ENCODE measurements at places on chromosomes 3 and 15.

DNA sequence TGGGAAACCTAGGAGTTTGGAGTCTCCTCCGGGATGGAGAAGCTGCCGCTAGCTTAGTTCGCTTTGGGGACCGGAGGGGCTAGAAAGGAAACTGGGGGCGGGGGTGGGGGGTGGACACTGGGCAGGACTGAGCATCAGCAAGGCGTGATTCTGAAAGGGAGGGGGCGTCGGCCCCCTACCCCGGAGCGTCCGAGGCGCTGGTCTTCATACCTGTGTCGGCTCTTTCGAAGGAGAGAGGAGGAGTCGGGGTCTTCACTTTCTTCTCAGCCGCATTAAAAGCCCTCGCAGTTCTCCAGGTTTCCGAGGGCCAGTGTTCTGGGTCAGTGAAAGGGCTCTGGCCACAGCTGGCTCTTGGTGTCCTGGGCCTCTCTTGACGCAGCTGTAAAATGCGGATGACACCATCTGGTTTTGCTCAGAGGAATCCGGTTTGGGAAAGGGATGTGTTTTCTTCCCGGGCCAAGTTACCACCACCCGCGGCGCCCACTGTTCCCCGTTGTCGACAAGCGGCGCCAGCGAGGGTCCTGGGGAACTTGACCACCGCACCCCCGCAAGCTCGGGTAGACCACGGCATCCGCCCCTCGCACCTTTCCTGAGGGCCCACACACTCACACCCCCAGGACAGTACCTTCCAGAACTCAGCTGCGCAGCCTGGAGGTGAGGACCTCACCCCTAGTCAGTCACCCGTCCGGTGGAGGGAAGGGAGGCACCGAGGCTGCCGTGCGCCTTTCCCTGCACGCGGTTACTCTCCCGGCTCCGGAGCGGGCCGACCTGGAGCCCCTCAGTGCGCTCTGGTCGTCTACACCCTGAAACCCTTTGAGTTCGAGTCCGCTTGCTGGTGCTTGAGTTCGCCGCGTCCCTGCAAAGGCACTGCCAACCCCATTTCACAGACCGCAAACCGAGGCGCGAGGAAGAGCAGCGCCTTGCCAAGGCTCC is 660 bp downstream of the CCK start:
- no peak for DNase-seq

- no peak for DNase-seq
These were observed 457.7 kb downstream of the EPHA3 start for GRCh38 chr3:89565098-89565497.

DNA sequence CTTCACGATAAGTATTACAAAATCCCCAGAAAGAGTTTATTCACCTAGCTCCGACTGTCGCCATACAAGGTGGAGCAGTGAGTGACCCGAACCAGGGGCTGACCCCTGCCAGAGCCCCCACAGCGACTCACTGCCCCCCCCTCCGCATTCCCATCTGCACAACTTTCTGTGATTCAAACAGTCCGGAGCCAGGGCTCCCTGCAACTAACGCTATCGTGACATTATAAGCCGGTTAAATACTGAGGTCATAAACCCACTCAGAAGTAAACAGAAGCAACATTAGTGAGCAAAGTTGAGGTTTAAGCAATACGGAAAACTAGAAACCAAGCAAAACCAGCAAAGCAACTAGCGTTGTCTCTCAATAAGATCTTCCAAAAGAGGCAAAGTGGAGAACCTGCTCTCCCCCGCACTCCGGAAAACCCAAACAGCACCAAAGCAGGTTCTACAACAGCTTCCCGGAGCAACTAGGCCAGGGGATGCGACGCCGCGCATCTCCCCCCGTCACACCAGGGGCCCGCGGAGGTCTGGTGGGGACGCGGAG is 642 bp downstream of the SCAP start:
- no peak for DNase-seq

- no peak for DNase-seq
These were observed 86.1 kb downstream of the GALK2 start for GRCh38 chr15:49255966-49256759.

DNA sequence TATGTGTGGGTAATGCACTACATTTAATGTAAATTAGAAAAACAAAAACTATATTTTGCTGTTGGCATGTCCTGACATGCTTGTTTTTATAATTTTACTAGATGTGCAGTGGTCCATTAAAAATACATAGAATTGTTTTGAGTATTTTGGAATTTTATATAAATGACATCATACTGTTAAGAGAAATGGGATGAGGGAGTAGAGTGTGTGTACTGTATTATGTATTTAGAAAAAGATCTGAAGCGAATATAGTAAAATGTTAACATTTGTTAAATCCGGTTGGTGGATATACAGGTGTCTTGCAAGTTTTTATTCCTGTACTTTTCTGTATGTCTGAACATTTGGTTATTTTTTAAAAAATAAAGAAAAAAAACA is 288.4 kb upstream of the SATB1 start:
- DNase-seq: no peak

DNA sequence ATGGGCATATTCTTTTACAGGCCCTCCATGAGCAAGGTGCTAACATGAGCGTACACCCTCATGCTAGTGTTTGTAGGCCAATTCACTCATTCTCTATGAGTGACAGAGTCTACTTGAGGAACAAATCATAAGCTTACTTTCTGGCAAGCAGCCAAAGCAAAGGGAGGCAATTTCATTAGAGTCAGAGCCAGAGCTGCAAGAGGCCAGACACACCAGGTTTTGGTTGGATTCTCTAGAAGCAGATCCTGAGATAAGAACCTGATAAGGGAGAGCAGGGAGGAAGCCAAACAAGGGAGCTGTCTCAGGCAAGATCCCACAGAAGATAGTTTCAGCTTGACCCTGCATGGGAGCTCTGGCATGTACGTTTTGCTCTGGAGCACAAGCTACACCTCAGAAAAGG is 214.1 kb upstream of the CTNNB1 start:
- no peak for DNase-seq

DNA sequence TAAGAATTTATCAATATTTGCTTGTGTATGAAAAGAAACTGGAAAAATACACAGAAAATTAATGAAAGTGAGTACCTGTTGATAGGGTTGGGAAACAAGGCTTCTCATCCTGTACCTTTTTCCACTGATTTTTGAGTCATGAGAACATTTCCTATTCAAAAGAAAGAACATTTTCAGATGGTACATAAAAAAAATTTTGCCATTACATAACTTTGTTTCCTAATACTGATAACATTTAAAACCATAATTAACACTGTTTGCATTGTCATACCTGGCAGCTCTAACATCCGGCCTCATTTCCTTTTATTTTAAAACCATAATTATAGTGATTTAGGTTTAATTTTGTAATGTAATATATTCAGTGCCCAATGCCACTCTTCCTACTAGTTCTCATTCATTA is 11.7 kb downstream of the NKTR start:
- no peak for DNase-seq

- DNase-seq: no peak
These were observed 31.3 kb downstream of the MGA start for GRCh38 chr15:41691471-41691870.

DNA sequence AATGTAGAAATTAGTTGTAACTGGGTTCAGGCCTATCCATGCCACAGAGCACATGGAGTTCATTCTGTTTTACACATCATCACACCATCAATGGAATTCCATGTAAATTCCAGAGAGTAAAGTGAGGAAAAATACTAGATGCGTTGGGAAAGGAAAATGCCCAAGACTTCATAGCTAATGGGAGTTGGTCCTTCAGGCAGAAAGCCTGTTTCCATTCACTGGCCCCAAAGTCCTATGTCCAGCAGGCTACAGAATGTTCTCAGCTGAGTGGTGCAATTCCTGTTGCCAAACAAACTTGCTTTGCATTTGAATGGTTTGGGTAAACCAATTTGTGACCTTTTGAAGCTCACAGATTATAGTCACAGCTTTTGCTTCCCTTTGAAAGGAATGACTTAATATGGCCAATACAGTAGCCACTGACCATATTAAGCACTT is 164.6 kb upstream of the PFN2 start:
- no peak for DNase-seq

GRCh38 chr3:30810625-30811024 is 83.8 kb downstream of the GADL1 start:
- no peak for DNase-seq

- DNase-seq: no peak
These were observed 271.0 kb downstream of the EDEM1 start for GRCh38 chr3:5458526-5458925.

DNA sequence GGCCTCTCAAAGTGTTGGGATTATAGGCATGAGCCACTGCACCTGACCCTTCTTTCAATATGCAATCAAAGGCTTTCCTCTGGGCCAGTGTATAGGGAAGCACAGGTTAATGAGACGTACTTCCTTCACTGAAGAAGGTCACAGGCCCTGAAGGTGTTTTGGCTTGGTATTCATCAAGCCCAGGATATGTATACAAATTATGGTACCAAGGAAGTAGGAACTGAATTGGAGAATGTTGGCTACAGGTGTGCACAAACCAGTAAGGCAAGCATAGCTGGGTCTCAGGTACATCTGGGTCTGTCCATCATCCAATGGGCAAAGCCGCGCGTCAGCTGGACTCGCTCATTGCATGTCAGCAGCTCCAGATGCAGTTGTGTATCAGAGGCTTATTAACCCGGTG is 237.9 kb downstream of the ADAMTS17 start:
- DNase-seq: no peak

GRCh38 chr15:40333922-40334492 is 6.7 kb downstream of the CCDC9B start:
- no peak for DNase-seq

GRCh38 chr3:152266221-152266995 is 2.3 kb upstream of the MBNL1 start:
- DNase-seq: no peak

DNA sequence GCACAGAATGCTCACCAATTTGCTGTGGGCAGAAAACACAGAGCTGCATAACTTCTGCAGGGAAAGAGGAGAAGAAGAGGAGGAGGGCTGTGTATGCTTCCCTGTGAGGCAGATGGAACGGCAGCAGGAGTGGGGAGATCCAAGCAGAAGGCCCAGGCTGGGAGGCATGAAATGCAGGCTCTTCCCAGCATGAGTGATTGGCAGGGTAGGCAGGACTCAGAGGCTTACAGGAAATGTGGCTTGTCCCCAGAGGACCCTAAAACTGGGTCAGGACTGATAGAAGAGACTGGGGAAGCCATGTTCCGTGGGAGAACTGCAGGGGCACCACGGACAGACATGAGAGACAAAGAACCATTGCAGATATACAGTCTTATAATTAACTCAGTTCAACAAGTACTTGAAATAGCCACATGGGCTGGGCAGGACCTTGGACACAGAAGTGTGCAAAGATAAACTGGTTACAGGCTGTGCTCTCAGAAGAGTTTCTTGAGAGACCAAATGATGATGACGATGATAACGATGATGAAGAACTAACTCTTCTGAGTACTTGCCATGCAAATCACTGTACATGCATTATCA is 286.9 kb downstream of the EPHB1 start:
- no peak for DNase-seq

DNA sequence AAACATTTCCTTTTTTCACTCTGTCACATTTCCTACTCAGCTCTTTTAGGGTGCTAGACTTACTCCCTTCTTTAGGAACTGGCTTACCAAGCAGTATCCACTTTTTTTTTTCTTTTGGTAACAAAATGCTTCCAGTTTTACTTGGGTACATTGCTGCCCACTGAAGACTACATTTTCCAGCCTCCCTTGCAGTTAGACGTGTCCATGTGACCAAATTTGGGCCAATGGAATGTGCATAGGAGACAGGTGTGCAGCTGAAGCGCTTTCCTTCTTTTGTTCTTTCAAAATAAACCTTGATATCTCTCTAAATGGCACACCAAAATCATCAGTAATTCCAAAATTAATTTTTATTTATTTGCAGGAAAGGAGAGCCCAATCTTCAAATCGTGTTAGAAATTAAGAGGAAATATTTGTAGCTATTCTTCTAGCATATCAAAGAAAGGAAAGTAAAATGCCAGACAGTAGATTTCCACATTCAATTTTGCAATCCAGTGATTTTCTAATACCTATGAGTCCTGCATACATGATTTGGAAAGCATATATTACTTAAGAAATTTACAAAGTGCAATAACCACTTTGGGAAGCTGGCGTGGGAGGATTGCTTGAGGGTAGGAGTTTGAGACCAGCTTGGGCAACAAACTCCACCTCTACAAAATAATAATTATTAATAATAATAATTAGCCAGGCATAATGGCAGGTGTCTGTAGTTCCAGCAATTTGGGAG is 422.0 kb upstream of the FRG2C start:
- DNase-seq: no peak

- DNase-seq: no peak
These were observed 70.7 kb upstream of the DCBLD2 start for GRCh38 chr3:98972155-98972554.

- DNase-seq: peak; percentile 57
These were observed at the start of gene COMMD2 for GRCh38 chr3:149752051-149752787. Gene COMMD2 (minus strand): TSS chr3:149752489. CDS start chr3:149752444, 45 bp downstream.

- DNase-seq: no peak
These were observed 212.4 kb downstream of the IL5RA start for GRCh38 chr3:2897821-2898220.

DNA sequence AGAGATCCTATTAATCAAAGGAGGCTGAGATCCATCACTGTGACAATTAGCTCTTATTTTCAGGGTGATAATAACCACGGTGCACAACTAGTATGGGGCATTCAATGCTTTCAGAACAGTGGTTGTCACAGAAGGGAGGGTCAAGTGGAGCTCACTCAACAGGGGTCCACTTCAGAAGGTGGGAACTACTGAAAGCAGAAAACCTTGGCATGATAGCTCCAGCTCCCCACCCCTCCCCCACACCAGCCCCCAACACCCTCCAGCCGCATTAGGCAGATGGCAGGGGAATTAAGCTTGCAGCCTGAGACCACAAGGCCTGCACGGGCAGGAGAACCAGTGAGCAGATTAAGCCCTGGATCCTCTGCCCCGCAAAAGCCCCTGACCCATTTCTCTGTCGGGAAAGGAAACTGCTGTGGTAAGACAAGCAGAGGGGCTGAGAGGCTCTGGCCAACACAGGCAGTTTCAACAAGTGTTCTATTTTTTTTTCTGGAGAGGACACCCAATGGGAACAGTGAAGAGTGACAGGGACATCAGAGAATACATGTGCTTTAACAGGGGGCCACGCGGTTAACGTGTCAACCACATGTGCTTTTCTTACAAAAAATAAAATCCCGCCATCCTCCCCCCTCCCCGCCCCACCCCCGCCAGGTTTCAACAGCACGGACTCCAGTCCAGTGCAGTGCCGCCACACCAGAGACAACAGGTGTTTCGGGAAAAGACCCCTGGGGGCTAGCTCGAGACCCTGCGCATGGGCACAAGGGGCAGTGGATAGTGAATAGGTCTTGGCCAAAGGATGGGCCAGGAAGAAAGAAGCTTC is 997 bp downstream of the FYCO1 start:
- DNase-seq: no peak

- DNase-seq: no peak
These were observed 247.4 kb downstream of the WDR72 start for GRCh38 chr15:53512029-53512428.

DNA sequence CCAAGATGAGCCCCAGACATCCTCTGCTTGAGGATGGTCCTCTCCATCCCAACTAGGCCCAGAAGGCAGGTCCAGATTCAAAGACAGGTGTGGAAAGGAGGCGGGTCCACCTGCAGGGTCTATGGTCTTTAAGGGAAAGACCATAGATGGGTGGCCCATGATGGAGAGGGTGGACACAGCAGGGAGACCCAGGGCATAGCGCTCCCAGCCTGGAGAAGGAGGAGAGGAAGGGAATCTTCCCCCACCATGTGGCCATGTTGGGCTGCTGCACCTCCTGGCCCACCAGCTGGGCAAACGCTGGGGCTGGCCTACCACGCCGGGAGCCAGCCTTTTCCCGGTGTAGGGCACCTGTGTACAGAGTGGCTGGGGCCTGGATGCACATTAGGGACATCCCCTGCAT is 265.2 kb upstream of the TLE3 start:
- DNase-seq: no peak

GRCh38 chr3:144593881-144594280 is 622.3 kb downstream of the DIPK2A start:
- no peak for DNase-seq

- no peak for DNase-seq
These were observed 98.8 kb upstream of the PLXND1 start for GRCh38 chr3:129705274-129705673.
